ENCODE measurements at places on chromosomes 16 and 17.

DNA sequence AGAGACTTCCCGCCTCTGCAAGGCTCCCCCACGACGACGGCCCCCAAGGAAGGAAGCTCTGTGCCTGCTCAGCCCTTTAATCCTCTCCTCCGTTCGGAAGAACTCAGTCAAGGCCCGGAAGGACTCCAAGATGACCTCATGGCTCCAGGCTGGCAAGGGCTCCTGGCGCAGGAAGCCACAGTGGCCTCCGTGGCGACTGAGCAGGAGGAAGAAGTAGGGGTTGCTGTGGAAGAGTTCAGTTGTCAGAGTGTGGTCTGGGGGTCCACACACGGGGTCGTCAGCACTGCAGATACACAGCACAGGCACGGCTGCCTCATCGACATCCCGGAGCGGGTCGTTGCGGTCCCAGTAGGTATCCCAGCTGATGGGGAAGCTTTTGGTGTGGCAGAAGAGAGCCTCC, 4.2 kb downstream of the ABHD15 start:
- no peak for DNase-seq

DNA sequence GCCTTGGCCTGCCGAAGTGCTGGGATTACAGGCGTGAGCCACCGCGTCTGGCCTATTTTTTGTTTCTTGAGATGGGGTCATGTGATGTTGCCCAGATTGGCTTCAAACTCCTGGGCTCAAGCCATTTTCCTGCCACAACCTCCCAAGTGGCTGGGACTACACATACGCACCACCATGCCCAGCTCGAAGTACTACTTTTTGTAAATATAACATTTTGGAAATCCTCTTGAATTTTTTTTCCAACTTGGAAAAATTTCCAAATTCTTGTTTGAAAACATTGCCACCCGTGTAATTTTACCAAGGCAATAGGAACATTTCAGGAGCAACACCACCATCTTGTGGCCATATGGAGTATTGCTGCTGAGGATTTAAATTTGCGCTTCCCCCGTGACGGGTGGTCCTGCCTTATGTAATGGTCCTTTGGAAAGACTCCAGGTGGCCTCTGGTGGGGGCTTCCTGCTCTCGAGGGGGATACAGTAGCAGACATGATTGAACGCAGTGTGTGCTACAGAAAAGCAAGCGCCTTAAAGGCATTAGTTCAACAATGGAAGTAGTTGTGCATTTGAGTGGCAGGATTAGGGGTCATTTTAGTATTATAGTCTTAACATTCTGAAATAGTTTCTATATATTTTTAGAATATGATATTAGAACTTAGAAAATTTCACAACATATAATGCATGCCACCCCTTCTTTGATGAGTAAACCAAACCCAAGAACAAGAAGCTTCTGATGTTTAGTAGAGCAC, 8.0 kb downstream of the FLYWCH1 start:
- DNase-seq = no peak

DNA sequence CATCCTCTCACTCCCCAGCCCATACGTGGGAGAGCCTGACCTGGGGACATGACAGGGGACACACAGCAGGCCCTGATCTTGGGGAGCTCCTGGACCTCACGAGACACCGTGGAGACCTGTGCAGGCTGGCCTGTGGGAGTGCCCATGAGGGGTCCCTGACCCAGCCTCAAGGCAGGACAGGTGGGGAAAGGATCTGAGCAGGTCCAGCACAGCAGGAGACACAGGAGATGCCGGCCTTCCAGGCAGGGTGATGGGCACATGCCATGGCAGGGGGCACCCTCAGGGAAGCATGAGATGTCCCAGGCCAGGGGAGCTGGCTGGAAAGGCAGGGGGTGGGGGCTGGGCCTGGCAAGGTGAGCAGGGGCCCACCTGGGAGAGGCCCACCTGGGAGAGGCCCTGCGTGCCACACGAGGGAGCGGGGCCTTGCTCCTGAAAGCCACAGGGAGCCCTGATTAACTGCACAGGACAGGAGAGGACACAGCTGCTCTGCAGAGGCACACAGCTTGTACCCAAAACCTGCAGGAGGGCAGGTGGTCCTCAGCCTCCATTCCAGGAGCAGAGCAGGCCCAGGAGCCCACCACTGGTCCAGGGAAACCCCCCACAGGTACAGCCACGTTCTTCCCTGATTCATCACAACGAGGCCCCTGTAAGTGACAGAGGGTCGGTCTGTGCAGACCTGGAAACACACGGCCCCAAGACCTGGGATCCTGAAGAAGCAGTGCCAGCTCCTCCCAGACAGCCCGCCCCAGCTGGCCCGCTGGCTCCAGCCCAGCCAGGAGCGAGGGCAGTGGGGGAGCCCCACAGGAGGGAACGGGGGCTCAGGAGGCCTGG, 26.6 kb upstream of the KRT17 start:
- DNase-seq = no peak

GRCh38 chr17:59668816-59669215, 38.4 kb downstream of the PTRH2 start:
- DNase-seq = no peak

- DNase-seq = no peak
Measured at GRCh38 chr17:78391843-78392242, 13.4 kb downstream of the PGS1 start.

DNA sequence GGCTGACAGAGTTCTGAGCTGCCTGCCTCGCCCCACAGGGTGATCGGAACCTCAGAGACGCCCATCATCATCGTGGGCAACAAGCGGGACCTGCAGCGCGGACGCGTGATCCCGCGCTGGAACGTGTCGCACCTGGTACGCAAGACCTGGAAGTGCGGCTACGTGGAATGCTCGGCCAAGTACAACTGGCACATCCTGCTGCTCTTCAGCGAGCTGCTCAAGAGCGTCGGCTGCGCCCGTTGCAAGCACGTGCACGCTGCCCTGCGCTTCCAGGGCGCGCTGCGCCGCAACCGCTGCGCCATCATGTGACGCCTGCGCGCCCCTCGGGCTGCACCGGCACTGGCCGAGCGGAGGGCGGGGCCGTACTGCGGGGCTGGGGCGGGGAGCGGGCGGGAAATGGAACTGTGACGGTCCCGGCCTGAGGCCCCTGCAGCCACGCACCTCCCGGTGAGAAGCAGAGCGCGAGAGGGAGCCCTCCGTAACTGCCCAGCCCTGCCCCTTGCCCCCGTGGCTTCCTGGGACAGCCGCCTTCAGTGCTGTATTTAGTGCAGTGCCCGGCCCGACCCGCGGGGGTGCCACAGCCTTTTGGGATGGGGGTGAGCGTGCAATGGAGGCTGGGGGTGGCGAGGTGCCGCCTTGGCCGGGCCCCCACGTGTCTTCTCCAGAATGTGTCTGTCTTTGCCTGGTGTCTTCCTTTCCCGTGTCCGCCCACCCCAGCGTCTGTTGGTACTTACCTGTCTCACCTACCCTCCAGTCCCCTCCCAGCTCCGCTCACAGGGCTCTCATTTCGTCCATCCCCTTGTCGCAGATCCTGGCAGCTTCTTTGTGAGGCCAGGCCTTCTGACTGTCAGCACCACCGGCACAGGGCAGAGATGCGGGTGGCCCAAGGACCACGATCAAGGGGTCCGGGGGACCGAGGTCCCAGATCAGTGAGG, 9.8 kb downstream of the RASL10B start:
- DNase-seq = no peak

- DNase-seq = no peak
Measured at GRCh38 chr16:73071131-73071940, 23.4 kb upstream of the ZFHX3 start.

DNA sequence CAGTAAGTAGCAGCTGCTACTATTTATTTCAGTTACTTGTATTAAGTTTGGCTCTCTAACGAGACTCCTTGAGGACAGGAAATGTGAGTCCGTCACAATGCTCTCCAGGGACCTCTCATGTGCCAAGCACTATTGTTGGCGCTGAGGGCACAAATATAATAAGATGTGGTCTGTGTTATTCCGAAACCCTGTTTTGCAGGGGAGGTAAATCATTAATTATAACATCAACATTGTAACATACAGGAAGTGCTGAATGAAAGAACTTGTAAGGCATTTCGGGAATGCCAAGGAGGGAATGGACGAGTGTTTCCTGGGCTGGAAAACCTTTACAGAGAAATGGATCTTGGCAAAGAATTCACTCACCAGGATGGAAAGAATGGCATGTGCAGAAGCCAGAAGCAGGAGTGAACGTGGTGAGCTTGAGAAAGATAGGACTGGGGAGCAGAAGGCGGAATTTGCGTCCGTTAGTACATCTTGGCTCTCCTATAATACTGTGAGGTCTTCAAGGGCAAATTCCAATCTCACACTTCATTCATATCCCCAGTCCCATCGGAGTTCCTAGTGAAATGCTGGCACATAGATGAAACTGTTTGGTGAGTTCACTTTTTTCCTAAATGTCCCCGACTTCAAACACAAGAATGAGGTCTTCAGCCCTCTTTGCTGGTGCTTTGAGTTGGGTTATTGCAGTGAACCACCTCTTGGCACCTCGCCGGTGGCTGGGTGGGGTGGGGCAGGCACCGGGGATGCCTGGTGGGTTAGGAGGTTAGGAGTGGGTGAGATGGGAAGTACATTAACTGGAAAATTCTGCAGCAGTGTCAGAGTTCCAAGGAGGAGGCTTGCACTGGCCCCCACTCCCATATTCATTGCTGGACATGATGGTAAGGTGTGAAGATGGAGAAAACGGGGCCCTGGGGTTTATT, 11.5 kb downstream of the TAC4 start:
- no peak for DNase-seq

- DNase-seq = no peak
Measured at GRCh38 chr17:2723505-2723996, 12.0 kb upstream of the CLUH start.

GRCh38 chr16:69100071-69100691, 5.3 kb upstream of the HAS3 start:
- DNase-seq = peak; percentile 43

GRCh38 chr16:14071576-14072271, 605 bp downstream of the MRTFB start:
- DNase-seq = no peak

DNA sequence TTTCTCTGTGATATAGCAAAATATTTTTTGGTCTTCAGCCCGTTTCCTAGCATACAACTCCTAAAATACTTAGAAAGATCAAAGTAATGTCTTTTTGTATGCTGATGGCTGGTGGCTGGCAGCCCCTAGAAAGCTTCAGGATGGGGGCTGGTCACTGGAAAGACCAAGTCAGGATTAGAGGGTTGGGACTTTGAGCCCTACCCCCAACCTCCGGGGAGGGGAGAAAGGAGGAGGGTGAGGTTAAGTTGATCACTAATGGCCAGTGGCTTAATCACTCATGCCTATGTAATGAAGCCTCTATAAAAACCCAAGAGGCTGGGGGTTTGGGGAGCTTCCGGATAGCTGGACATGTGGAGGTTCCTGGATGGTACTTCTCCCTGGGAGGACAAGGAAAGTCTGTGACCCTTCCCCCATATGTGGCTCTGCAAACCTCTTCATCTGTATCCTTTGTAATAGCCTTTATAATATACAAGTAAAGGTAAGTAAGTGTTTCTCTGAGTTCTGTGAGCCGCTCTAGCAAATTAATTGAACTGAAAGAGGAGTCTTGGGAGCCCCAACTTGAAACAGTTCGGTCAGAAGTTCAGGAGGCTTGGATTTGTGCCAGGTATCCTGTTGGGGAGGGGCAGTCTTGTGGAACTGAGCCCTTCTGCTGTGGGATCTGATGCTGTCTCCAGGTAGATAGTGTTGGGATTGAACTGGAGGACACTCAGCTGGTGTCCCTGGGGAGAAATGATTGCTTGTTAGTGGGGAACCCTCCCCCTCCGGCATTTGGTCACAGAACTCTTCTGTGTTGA, 3.5 kb downstream of the SLC7A6 start:
- DNase-seq = no peak

DNA sequence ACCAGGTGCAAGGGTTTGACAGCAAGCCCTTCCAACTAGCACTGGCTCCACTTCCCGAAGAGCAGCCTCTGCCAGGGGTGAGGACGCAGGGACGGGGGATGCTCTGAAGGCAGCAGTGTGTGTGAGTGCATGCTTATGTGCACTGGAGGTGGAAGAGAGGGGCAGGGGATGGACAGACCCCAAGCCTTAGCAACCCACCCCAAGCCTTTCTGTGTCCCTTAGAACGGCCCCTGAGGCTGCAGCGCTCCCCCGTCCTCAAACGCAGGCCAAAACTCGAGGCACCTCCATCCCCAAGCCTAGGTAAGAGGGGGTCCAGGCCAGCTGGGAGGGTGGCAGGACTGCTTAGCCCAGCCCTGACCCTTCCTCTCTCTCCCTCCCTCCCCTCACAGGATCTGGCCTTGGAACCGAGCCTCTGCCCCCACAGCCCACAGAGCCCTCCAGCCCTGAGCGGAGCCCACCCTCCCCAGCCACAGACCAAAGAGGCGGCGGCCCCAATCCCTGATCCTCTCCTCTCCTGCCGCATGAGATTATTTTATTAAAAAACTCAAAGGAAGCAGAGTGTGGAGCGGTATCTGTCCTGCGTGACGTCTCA, 2.9 kb downstream of the ACD start:
- DNase-seq = no peak

DNA sequence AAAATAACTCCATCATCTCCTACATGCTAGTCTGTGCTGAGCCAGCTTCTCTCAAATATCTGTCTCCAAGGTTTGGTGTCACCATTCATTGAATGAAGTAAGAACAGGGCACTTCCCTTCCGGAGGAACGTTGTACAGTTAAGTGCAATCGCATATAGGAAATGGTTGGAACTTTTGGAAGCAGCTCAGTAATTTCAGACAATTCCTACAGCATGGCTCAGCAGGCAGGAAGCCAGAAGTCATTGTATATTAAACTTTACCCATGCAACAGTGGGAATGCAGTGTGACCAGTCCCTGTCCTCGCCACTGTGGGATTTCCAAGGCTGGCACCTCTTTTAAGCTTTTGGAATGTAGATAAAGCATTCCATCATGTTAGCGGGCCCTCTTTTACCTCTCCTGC, 51.1 kb upstream of the MYH2 start:
- no peak for DNase-seq

GRCh38 chr17:32285306-32285705, 19.7 kb downstream of the RHBDL3 start:
- DNase-seq = no peak

DNA sequence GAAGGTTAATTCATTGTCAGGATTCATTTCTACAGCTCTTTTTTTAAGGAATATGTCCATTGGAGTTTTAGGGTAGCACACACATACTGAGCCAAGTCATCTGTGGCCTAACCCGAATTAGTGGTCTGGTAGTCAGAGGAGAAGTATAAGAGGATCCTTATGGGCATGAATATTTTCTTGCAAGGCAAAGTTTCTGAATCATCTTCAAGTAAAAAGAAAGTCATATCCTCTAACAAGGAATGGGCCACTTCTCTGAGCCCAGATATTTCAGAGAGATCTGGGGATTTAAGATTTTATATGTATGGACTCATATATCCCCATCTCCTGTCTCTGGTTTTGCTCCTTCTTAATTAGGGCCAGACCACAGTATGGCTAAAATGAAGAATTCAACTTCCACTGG, 99.2 kb upstream of the CDH8 start:
- no peak for DNase-seq

- DNase-seq = no peak
Measured at GRCh38 chr17:45383003-45383402, 49.7 kb downstream of the ARHGAP27 start.

- DNase-seq = no peak
Measured at GRCh38 chr17:59483860-59484259, 81.5 kb upstream of the DHX40 start.
